Activated CD4-positive, alpha-beta T cell treated with anti-CD3 and anti-CD28 coated beads for 4 hours (primary cell): ENCODE measurements at places on chromosomes 4 and X.

DNA sequence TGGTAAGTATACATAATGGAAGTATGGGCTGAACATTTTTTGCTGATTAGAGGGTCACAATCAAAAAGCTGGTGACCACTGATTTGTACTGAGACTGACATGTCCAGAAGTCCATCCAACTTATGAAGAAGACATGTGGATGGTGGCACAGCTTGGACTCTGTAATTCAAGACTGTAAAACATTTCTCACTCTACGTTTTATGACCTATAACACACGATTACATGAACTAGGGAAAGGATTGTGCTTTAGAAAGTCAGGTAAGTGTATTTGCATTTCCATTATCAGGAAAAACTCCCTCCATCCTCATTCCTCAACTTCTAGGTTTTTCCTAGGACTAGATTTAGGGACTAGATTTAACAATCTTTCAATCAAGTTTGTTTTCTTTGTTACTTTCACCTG, 30.5 kb upstream of the OCIAD2 start:
- no peak for DNase-seq

DNA sequence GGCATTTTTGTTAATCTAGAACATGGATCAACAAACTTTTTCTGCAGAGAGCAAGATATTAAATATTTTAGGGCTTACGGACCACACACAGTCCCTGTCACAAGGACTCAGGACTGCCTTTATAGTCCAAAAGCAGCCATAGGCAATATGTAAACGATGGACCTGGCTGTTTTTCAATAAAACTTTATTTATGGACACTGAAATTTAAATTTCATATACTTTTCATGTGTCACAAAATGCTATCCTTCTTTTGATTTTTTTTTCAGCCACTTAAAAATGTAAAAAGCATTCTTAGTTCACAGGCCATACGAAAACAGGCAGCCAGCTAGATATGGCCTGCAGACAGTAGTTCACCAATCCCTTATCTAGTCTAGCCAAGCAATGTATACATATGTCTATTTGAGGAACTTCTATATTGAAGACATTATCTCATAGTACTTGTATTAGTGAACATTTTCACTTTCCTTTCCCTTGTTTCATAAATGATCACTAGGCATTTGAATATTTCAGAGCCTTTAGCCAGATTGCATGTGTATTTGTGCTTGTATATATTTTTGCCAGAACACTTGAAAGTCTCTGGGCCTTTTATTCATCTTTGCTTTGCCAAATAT, 350.9 kb downstream of the RPA4 start:
- no peak for DNase-seq

DNA sequence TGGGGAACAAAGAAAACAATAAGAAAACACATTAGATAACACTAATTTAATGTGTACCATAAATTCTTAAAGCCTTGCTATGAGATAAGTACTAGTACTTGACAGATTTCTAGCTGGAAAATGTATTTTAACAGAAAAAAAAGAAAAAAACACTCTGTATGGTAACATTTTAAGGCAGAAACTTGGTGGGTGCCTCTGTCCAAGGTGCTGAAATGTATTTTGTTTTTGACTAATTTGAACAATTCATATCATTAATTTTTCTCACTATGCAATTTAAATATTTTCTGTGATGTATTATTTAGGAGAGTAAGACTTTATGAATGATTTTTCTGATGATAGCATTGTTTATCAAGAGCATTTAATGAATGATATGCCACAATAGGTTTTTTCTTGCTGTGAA, 107.5 kb downstream of the GABRG1 start:
- no peak for DNase-seq

GRCh38 chr4:16952462-16952871, 54.0 kb upstream of the LDB2 start:
- DNase-seq = no peak

- no peak for DNase-seq
These were observed 95.9 kb upstream of the FAT1 start for GRCh38 chr4:186819342-186820086.

DNA sequence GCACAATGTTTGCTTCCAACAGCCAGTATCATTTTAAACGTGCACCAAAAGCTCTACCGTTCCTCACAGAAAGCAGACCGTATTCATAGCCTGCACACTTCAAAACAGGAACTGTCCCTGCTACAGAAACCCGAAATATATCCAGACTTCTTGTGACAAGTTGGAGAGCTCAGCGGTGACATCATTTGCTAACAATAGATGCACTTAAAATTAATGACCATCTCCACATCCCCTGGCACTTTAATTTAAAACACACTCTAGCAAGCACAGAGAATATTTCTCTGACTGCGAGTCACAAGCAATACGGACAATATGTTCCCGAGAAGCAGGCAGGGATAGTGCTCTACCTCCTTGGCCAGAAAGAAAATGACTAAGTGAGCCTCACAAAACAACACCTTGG, 2.5 kb downstream of the NYX start:
- no peak for DNase-seq

DNA sequence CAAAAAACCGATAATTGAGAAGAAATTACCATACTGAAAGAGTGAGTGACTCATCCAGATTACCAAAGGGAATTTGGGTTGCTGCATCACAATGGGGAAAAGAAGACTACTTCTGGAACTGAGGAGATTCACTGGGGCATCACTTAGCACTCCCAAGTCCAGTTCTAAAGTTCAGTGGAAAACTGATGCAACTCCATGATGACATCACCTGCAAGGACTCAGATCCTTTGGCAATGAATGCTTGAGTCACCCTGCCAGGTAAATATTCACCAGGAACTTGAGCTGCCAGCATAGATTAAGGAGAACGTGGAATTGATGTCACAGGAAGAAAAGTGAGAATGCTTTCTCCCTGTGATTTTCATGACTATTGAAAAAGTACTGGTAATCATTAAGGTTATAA, 32.0 kb upstream of the SMIM10L2A start:
- no peak for DNase-seq

- DNase-seq = no peak
These were observed 68.4 kb downstream of the RHOH start for GRCh38 chr4:40264995-40265909.

DNA sequence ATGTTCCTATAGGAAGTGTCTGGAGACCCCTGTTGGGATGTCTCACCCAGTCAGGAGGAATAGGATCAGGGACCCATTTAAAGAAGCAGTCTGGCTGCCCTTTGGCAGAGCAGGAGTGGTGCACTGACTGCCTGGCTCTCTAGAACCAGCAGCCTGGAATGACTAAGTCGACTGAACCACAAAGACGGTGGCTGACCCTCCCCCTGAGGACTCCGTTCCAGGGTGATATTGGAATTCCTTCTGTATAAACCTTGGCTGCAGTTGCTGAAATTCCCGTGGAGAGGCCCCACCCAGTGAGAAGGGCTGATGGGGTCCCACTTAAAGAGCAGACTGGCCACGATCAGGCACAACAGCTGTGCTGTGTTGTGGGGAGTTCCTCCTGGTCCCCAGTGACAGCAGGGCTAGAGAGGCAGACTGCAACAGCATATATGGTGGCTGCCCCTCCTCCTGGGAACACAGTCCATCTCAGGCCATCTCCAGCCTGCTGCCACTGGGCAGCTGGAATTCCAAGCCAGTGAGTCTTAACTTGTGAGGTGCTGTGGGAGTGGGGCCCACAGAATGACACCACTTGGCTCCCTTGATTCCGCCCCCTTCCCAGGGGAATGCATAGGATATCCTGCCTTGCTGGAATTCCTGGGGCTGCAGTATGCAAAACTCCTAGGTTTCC, 41.8 kb upstream of the RLIM start:
- no peak for DNase-seq

GRCh38 chr4:55633903-55634302, 2.2 kb downstream of the NMU start:
- DNase-seq = no peak

DNA sequence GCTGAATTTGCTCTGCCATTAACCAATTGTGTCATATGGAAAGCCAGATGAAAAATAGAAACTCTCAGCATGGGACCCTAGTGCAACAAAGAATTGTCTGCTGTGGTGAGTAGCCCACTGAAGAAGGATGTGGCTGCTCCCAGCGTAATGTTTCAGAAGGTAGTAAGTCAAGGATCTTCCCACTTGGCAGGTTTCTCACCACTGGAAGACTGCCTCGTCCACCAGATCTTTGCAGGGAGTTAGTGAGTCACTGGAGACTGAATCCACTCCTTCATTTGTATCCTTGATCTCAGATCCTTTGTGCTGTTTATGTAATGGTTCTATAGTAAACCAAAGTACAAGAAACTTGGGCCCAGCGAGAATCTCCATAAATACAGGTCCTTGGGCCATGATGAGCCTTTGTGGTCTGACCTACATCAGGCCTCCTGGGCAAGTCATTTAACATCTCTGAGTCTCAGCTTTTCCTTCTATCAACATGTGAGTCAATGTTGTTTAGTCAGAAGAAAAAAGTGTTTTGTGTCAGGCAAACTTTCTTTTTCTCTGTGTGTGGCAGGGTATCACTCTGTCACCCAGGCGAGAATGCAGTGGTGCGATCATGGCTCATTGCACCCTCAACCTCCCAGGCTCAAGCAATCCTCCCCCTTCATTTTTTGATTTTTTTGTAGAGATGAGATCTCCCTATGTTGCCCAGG, 78.0 kb upstream of the CCDC160 start:
- DNase-seq = no peak

DNA sequence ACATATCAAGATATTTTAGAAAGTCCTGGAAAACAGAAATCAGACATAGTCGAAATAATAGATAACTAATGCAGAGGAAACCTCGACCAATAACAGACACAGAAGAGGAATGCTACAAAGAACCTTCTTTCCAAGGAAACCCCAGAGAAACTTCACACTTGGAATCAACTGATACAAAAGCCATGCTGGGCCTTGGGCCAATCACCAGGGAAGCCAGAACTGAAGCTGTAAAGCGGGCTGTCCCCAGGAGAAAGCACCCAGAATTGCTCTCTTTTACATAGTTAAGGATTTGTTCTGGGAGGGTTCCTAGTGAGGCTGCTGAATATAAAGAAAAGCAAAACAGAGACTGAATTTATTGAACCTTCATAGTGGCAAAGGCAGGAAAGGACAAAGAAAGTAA, 100.5 kb downstream of the PRDM5 start:
- no peak for DNase-seq

- DNase-seq = no peak
These were observed 589.2 kb downstream of the SH3BGRL start for GRCh38 chrX:81791086-81791485.

DNA sequence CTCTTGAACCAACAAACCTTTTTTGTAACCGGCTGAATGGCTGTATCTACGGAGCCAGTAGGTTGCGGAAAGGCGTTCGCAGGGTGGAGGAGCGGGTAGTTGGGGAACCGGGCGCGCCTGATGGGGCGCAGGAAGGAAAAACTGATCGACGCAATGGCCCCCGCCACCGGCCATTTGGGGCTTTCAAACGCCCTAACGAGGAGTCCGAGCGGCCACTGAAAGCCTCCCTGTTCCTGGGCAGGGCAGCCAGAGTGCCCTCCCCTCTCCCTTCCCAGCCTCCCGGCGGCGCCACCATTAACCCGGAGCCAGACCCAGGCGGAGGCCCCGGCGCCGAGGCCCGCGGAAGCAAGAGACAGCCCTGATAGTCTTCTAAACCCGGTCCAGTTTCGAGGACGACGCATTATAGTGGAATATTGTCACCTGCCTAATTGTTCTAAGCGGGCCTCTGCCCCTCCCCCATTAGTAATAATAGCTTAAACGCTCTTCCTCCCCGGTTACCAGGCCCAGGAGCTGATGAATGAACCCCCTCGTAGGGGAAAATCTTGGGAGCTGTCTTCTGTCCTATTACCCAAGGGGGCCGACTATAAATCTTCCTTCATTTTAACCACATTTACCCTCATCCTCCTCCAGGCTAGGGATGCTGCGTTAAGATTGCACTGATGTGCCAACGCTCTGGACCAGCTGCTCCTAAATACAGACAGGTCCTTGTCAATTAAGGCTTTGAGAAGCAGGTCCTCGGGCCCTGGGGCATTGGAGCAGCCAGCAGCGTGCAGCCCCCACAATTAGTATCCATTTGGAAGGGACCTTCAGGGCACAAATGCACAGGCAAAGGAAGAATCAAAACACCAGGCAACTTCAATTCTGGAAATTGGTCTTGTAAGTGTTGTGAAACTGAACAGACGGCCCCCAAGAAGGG, 61.6 kb upstream of the TMEM33 start:
- no peak for DNase-seq

- DNase-seq = no peak
These were observed 62.6 kb upstream of the CLNK start for GRCh38 chr4:10747186-10747585.

GRCh38 chr4:47698837-47699236, 139.0 kb downstream of the CORIN start:
- DNase-seq = no peak

GRCh38 chrX:133608406-133608805, 193.1 kb upstream of the GPC4 start:
- DNase-seq = no peak

- no peak for DNase-seq
These were observed 33.2 kb upstream of the BMP15 start for GRCh38 chrX:50877310-50877709.

GRCh38 chr4:150139297-150139865, 61.1 kb downstream of the DCLK2 start:
- DNase-seq = no peak

GRCh38 chr4:177483271-177483670, 41.0 kb upstream of the AGA start:
- DNase-seq = no peak

DNA sequence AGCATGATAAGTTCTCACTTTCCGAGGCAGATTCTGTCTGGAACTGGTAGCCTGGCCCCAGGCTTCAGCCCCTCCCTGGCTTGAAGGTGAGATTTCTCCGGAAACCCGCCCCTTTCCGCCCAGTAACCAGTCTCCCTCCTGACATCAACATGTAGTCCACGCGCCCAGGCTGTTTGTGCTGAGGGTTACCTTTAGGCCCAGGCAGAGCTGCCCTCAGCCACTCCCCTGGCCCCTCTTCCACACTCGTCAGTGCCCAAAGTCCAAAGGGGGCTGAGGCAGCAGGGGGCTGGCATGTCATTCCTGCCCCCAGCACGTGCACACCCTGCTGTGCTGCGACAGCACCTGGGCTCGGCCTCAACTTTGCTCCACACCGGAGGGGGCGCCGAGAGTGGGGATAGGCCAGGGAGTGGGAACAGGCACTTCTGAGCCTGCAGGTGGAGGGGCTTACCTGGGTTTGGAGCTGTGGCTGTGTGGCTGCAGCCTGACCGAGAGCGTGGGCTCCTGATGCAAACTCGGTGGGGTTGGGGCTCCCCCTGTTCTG, 69.5 kb upstream of the ANK2 start:
- no peak for DNase-seq

GRCh38 chr4:120071192-120071795, 4.6 kb upstream of the MAD2L1 start:
- DNase-seq = peak; percentile 34

- no peak for DNase-seq
These were observed 210.8 kb downstream of the SPOCK3 start for GRCh38 chr4:167023364-167023925.

DNA sequence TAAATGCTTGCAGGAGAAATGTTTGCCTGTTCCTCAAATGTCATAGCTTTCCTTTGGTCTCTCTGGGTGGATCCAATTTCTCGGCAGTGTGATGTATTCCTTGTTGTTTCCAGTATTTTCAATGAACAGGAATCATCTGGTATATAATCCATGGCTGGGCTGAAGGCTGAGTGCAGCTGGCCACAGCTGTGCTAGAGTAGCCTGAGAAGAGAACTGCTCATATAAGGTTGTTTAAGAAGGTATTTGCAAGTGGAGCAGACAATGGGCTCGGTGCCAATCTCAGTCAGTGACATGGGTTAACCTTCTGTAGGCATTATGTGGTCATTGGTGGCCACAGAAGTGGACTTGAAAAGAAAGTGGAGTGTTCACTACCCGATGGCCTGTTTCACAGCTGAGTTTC, 390.3 kb downstream of the SPRY1 start:
- DNase-seq = no peak

GRCh38 chr4:80196259-80196921, 913 bp upstream of the PRDM8 start:
- no peak for DNase-seq
